ENCODE measurements at places on chromosomes 12 and 14. TPM values are rescaled to one million over a fixed set of nuclear protein-coding genes. Genes with fewer than 3 reads are reported as not detected.

The GPN3 gene
- total RNA-seq = 20.4 TPM

GRCh38 chr12:106425061-106425702 lies 67.6 kb downstream of the POLR3B start:
- DNase-seq = no peak

The DEPDC4 gene
- total RNA-seq = 1.6 TPM

- peak; percentile 10 for DNase-seq
Observed at GRCh38 chr12:73892201-73892600, 645.4 kb upstream of the ATXN7L3B start.

The TAS2R10 gene
- 0.80 TPM for total RNA-seq

DNA sequence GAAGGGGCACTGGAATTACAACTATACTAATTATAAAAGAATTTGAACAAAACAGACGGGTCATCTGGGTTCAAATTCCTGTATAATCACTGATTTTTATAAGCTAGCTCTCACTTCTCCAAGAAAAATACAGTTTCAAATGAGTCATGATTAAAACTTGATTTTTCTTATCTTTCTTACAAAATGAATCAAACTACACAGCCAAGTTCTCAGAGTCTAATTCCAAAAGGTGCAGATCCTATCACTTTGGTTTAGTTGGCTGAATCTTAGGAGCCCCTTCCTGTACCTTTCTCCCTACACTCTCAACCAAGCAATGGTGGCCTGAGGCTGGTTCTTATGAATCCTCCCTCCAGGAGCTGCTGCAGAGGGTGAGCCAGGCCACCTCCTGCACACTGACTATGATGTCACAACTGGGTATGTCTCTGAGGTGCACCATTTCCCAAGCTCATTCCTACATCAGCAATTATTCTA lies 43.8 kb upstream of the BMP4 start:
- DNase-seq = no peak

DNA sequence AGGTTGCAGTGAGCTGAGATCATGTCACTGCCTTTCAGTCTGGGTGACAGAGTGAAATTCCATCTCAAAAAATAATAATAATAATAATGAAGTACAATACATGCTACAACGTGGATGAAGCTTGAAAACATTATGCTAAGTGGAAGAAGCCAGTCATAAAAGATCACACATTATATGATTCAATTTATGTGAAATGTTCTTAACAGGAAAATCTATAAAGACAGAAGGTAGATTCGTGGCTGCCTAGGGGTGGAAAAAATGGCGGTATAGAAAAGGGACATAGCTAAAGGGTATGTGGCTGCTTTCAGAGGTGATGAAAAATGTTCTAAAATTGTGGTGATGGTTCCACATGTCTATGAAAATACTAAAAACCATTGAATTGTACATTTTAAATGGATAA lies 41.0 kb upstream of the AMIGO2 start:
- no peak for DNase-seq

The ABCD4 gene
- 72.7 TPM for total RNA-seq

The KRT73 gene
- total RNA-seq = not detected

GRCh38 chr12:112750971-112751370 lies 40.6 kb upstream of the RPH3A start:
- no peak for DNase-seq

- peak; percentile 80 for DNase-seq
Observed at GRCh38 chr14:96979611-96980074, 182.5 kb downstream of the VRK1 start.

- no peak for DNase-seq
Observed at GRCh38 chr12:25263594-25263993, 12.9 kb upstream of the KRAS start.

The SYCP3 gene
- 1.2 TPM for total RNA-seq

GRCh38 chr14:96079066-96079465 lies 39.9 kb downstream of the C14orf132 start:
- no peak for DNase-seq

The SERPINA5 gene
- total RNA-seq = 4.3 TPM

DNA sequence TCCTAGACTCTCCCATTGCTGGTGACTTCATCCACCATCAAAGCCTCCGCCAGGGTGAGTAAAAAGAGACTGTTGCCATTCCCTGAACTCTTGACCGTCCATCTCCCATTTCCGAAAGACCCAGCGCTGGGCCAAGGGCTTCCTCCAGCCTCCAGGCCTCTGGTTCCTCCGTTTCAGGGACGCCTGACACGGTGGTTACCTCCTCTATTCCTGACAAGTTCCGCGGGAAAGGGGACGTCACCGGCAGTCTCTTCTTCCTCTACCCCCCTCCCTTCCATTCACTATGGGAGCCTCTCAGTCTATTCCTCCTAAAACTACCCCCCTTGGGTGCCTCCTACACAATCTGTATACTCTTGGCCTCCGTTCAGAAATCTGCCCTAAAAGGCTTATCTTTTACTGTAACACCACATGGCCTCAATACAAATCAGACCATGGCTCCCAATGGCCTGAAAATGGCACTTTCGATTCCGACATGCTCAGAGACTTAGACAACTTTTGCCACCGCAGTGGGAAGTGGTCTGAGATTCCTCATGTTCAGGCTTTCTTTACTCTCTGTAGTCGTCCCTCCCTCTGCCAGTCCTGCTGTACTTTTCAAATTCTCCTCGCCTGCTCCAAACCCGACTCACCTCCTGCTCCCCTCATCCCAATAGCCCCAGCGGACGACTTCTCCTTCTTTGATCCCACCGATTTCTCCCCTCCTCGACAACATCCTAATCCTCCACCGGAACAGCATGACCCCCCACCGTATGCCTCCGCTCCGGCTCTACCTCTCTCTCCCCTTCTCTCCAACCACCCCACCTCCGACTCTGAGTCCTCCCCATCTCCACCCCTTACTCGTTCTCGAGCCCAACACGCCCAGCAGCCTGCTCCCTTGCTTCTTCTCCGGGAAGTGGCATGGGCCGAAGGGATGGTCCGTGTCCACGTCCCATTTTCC lies 70.4 kb downstream of the MOK start:
- DNase-seq = no peak

GRCh38 chr12:12983420-12984035 lies 16.5 kb downstream of the HEBP1 start:
- DNase-seq = peak; percentile 63

All from lung (tissue), 17 donors.